ENCODE measurements at places on chromosomes 1 and 21.

DNA sequence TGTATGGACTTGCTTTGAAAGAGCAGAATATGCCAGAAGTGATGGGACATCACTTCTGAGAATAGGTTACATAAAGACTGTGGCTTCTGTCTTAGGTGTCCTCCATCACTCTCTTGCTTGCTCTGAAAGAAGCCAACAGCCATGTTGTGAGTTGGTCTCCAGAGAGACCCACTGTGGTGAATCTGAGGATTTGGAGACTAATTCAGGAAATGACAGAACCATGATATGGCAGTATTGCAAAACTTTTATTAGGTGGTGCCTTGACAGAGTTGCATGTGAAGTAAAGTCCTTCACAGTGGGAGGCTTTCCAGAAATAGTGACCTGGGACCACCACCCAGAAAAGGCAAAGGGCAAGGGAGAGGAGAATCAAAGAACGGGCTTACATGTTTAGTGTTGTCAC is 628.6 kb downstream of the KCNT2 start:
- DNase-seq, result peak; percentile 13

DNA sequence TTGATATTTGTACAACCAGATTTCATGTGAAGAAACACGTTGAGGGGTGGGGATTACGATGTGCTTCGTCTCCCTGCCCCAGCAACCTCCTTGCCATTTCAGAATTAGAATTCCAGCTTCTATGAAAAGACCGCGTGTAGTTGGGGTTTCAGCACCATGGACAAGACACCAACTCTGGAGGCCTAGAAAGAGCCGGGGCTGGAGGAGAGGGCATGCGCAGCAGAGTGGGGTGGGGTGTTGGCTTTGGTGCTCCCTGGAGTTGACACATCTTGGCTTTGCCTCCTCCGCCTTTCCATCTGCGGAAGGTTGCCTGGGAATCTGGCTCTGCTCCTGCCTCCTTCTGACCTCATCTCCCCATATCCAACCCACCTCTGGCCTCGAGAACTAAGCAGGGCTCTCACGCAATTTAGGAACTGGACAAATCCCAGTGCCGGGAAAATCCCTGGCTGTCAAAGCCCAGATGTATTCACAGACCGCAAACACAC is 11.8 kb downstream of the HTR6 start:
- peak; percentile 77 for DNase-seq

DNA sequence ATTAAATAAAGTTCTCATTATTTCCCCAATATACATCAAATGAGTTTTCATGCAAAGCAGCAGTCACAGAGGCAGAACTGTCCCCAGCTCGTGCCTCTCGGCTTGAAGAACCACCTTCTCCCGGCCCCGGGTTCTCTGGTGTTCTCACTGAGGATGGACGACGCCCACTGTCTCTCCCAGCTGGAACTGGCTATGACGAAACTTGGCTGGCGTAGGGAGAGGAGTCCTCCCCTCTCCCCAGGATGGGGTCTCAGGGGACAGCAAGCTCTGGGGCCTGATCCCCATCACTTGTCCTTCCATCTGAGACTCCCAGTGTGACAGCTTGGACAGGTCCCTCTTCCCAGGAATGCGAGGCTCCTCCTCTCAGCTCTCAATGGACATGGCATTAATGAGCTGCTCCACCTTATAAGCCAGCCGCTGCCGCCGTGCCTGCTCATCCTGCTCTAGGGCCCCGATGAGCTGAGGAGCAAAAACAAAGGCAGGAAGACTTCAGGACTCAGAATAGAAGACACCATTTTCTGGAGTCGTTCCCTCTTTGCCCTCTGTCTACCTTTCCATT is 116.0 kb upstream of the CD34 start:
- DNase-seq, result no peak

DNA sequence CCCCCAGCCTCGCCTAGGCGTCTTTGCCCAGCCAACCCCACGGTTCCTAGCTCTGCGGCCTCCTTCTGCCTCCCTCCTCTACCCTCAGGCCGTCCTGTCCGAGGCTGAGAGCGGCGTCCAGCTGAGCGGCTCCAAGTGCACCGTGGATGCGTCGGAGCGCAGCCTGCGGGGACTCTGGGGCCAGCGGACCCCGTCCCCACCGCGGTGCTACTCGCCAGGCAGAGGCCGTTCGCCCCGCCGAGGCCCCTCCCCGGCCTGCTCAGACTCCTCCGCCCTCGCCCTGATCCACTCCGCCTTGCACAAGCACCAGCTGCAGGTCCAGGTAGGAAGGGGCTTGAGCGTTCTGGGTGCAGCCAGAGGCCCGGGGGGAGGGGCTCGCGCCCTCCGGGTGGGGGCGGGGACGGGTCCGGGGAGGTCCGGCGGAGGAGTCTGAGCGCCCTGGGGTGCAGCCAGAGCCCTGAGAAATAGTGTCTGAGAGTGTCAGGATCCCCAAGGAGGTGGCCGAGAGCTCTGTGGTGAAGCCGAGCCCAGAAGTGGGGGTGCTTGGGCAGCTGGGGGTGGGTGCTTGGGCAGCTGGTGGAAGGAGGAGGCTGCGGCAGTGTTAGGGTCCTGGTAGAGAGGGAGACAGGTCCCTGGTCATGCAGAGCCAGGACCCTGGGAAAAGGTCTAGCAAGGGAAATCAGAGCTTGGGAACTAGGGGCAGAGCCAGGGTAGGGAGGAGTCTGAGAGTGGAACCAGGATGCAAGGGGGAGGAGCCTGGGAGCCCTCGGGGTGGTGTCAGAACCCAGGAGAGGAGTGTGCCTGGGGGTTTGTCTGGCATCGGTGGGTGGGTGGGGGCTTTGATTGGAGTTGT is 3.2 kb upstream of the NBPF3 start:
- DNase-seq, result no peak

- peak; percentile 64 for DNase-seq
Observed at GRCh38 chr1:27001570-27002360, 8.3 kb downstream of the TRNP1 start.

DNA sequence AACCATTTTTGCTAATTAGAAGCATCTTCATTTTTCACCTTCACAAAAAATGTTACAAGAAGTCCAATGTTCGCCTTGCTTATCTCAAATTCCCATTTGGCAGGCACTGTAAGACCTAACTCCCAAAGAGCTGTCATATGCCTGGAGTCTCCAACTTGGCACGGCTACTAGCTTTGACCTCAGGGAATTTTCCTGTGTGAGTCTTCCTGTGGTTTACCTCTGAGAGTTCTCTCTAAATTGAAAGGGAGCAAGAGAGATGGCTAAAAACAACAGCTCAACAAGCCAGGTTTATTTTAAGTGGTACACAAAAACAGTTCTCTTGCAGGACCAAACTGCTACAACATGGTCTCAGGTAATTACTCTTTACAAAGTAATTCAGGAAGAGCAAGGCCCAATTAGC is 756.0 kb upstream of the ADGRL2 start:
- DNase-seq, result peak; percentile 25

- no peak for DNase-seq
Observed at GRCh38 chr1:41648844-41649243, 164.4 kb upstream of the EDN2 start.

GRCh38 chr1:247077213-247077612 is 1.4 kb downstream of the ZNF670 start:
- DNase-seq, result peak; percentile 28

- DNase-seq, result no peak
Observed at GRCh38 chr1:174797398-174797797, 202.3 kb upstream of the CACYBP start.

DNA sequence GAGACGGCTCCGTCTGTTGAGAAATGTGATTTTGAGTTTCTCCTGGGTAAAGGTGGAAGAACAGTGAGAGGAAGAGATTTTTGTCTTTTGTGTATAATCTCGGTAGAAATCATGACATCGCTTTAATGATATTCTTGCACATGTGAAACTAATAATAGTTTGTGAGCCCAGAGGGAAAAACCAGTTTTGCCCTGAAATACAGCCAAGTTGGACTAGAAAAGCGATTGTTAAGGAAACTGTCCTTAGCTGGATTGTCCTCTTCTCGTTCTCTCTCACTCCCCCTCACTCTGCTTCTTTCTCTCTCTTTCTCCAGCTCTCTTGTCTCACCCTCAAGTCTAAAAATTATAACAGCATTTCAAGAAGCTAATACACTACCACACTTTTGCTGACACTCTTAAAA is 17.1 kb downstream of the KCNJ6 start:
- no peak for DNase-seq

- no peak for DNase-seq
Observed at GRCh38 chr1:37596182-37596667, 488 bp upstream of the GNL2 start.

- DNase-seq, result peak; percentile 38
Observed at GRCh38 chr1:34843392-34844251, 15.9 kb downstream of the SMIM12 start.

DNA sequence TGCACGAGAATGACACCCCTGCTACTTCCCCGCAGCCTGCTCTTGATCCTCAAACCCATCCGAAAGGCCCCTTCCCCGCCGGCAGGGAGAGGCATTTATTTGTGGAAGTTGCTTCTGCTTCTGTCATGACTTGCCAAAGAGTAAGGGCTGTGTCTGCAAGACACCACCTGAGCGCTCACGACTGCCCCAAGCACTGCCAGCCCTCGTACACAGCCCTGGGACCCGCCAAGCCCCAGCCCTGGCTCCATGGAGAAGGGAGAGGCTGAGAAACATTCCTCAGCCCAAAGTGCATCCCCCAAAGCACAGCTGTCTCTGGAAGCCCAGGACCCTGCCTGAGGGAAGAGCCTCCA is 6.3 kb upstream of the TPRG1L start:
- DNase-seq, result no peak

Data from cardiac fibroblast (primary cell).